ENCODE measurements at places on chromosomes 7 and 10.

- DNase-seq: no peak
These were observed 13.1 kb upstream of the UBE3C start for GRCh38 chr7:157125376-157126223.

DNA sequence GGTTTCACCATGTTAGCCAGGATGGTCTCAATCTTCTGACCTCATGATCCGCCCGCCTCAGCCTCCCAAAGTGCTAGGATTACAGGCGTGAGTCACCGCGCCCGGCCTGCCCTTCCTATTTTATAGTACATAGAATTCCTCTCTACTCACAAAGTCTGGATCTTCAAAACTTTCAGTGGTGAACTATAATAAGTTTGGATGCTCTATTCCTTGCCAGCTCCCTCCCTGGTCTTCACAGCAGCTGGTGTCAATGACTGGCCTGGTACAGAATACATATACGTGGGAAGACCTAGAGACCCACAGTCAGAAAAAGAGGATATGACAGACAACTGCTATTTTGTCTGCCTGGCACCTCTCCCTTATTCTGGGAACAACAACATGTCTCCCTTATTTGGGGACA is 40.8 kb downstream of the ARHGAP12 start:
- DNase-seq: no peak

GRCh38 chr7:25859412-25860274 is 292.4 kb upstream of the NFE2L3 start:
- DNase-seq: no peak

- no peak for DNase-seq
These were observed 106.9 kb downstream of the AOAH start for GRCh38 chr7:36617408-36617807.

DNA sequence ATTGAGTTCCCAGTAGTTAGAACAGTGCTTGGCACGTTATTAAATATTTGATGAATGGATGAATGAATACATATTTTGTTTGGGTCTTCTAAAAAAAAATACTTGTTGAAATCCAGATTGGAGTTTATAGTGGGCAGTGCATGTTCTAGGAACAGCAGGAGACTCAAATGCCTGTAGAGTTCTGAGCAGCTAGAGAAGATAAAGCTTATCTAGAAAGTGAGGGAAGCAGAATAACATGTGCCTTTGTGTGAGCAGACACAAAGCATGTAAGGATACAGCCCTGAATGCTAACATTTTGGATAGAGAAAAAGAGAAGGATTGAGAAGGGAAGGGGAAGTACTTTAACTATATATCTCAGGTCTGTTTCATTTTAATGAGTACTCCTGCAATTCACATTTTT is 71.9 kb downstream of the SRI start:
- no peak for DNase-seq

DNA sequence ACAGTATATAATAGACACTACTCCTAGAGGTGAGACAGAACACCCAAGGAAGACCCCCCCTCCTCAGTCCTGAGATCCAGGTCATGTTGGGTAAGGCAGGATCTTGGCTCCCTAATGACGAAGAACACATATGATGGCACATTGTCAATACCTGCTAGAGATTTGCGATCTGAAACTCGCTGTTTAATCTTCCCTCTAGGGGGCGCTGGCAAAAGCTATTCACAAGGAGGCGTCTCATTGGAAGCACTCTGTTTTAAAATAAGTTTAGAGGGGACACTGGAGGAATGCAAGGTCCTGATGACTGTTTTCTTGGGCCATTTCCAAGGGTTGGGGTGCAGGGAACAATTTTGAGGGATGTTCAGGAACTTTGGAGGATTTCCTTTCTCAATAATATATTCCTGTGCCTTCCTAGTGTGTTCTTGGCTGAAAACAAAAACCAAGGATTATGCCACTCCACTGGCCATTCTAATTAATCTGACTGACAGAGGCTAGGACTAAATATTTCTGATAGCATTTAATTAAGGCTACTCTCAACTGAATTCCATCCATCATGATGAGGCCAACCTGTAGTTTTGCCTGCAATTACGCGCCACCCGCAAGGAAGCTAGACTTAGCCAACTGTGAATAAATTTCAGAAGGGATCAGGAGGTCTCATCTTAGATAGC is 1013.8 kb upstream of the MBL2 start:
- no peak for DNase-seq

- peak; percentile 33 for DNase-seq
These were observed 59.7 kb downstream of the GPR85 start for GRCh38 chr7:113026941-113027340.

GRCh38 chr10:91880310-91880709 is 29.0 kb downstream of the FGFBP3 start:
- no peak for DNase-seq

GRCh38 chr7:54186336-54186735 is 355.8 kb upstream of the VSTM2A start:
- DNase-seq: no peak

DNA sequence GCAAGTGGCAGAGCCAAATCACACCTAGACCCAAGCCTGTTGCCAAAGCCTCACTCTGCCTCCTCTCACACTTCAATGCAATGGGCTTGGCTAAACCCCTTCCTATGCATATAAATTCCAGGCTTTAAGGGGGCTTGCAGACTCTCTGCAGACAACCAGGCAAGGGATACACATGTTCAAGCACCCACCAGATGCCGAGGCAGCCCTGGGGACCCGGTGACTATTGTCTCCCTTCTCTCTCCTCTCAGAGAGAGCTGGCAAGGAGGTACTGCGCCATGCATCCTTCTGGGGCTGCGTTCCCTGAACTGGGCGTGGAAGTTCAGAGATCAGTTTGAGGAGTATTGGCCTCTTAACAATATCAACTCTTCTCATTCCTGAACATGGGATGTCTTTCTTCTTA is 131.2 kb downstream of the ARHGAP22 start:
- DNase-seq: no peak

Measured in fibroblast of mammary gland (primary cell).